ENCODE measurements at places on chromosomes 1 and 21.
A peak's percentile ranks its signal among the peaks of the same experiment; 100 is the strongest.

GRCh38 chr1:201882665-201883132 is 6.0 kb upstream of the SHISA4 start:
- peak; percentile 86 for DNase-seq

- DNase-seq: peak; percentile 43
Observed at GRCh38 chr21:38825921-38826320, 20.2 kb downstream of the ETS2 start.

GRCh38 chr1:39892601-39893595 is 8.8 kb downstream of the MYCL start:
- DNase-seq: peak; percentile 67

GRCh38 chr1:52651904-52652303 is 18.9 kb downstream of the SHISAL2A start:
- no peak for DNase-seq

GRCh38 chr1:13224480-13225060 is 1.4 kb downstream of the PRAMEF18 start:
- no peak for DNase-seq

DNA sequence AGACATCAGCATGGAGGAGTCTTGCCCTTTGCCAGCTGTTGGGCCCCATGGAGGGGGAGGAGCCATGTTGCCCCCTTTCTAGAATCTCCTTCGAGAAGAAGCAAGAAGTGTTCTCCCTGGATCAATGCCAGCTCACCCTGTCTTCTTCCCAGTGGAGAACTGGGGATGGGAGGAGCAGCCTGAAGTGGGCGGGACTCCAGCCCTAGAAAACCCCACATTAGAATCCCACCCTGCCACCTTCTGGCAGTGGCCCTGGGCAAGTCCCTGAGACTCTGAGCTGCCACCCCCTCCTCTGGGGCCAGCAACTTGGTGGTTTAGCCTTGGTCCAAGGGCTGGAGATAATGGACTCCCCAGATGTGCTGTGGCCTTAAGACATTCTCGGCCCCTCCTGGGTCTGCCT is 51.7 kb downstream of the PAX7 start:
- DNase-seq: no peak

GRCh38 chr1:53413175-53414001 is 45.8 kb upstream of the DMRTB1 start:
- peak; percentile 58 for DNase-seq

DNA sequence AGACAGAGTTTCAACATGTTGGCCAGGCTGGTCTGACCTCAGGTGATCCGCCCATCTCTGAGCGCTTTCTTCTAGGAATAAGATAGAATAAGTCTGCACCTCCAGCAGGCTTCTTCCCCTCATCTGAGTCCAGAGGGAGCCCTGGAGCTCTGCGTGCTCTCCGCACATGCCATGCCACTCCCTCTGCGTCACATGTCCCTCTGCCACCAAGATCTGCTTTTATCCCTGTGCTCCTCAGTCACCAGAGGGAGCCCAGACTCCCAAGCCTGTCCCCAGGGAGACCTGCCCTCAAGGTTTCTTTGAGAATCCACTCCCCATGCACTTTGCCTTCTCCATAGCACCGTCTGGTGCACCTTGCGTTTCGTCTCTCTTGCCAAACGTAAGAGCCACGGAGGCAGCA is 213.0 kb downstream of the CAMTA1 start:
- no peak for DNase-seq

DNA sequence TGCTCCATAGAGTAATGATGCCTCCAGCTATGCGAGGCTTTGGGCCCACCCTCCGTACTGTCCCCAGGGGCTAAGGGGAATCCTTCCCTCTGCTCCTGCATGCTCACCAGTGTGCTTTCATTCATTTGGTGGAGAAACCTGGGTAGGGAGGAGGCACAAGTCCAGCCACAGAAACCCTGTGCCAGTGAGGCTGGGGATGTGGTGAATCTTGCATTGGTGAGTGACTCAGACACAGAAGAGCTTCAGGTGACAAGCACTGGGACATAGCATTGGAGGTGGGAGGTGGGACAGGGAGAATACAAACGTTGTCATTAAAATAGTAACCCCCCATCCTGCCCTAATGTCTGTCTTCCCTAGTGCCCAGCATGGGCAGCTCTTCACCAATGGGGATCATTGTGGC is 5.2 kb downstream of the FCGR2A start:
- DNase-seq: no peak

GRCh38 chr1:212234431-212235395 is 50.5 kb upstream of the PPP2R5A start:
- peak; percentile 94 for DNase-seq

DNA sequence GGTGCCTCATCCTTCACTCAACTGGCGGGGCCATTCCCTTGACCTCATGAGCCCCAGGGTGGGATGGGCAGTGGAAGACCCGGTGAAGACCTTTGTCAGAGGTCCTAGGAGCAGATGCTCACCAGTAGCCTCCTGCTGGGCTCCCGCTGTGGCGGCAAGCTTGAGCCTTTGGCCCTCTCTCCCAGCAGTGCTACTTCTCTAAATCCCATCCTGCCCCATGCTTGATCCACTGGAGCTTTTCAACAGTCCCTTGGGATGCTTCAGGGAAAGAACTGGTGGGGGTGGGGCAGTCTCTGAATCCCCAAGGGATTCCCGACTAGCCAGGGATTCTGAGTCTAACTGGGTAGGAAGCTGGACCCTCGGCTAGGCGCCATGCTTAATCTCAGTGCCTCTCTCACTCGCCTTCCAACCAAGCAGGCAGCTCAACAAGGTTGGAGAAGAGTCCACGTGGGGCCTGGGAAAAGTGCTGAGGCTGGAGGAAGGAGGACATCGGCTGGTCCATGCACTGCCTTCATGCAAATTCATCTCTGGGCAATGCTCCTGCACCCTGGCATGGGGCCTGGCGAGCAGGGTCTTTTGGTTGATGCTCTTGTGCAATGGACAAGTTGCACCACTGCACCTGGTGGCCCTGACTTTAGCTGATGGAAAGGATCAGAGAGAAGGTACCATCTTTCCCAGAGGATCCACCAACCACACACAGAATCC is 190.3 kb downstream of the GRIK3 start:
- DNase-seq: no peak

GRCh38 chr1:199875856-199876255 is 151.7 kb upstream of the NR5A2 start:
- DNase-seq: no peak

DNA sequence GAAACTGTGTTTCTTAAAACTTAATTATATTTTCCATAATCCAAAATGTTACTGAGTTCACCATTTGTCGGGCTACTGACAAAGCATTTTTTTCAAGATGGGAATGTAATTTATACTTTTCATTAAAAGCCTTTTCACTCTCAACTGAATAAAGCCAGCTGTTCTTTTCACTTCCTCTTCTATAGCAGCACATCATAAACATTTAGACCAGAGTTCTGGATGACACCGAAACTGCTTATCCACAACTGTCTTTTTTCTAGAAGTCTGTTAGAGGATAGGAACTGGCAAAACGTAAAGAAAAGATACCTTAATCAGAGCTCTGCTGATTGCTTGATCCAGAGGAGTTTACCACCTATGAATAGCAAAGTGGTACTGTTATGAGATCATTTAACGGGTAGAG is 594.7 kb downstream of the ADGRL2 start:
- DNase-seq: no peak

DNA sequence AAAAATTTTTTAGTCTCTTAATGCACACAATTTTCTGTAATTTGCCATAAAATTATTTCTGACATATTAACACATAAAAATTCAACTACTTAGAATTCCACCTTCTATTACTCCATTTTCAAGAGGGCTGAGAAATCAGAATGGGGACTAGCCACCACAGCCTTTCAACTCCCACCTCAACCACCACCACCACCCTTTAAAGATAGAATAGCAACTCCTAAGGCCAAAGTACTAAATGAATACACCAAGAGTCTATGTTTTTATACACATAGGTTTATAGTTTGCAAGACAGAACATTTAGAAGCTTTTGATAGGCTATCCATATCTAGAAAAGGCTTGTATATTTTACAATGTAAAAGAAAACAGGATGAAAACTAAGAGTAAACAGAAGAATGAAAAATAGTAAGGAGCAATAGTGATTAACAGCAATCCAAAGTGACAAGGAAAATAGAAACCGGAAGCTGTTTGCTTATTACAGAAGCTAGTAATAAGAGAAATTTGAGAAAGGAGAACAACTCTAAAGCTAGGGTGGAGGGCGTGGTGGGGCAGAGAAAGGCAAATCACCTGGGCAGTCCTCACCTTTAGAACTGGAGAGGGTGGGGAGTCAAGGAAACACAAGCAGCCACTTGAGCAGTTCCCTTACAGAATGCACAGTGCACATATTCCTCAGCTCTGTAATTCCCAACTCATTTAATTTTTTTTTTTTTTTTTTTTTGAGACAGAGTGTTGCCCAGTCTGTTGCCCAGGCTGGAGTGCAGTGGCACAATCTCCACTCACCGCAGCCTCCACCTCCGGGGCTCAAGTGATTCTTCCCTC is 27.7 kb downstream of the EPS15 start:
- peak; percentile 58 for DNase-seq

DNA sequence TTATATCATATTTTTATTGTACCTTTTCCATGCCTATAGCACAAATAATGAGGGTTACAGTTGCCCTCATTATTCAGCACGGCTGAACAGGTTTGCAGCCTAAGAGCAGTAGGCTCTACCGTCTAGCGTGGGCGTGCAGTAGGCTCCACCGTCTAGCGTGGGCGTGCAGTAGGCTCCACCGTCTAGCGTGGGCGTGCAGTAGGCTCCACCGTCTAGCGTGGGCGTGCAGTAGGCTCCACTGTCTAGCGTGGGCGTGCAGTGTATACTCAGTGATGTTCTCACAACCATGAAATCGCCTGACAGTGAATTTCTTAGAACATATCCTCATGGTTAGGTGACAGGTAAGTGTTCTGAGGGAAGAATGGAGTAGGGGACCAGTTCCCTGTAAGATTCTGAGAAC is 84.9 kb downstream of the DYRK1A start:
- DNase-seq: no peak

DNA sequence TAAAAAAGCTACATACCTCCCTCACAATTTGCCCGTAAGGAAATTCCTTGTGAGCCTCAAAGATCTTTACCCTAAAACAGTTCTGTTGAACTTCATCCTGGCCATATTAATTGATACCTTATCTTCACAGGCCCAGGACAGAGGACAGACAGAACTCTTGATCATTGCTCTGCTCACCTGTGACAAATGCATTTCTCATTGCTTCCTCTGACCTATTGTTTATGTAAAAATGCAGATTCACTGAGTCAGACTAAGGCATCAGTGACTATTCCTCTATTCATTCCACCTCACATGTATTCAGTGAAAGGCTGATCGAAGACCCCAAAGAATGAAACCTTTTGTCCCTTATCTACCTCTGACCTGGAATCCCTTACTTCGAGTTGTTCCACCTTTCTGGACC is 61.0 kb downstream of the BACH1 start:
- no peak for DNase-seq

DNA sequence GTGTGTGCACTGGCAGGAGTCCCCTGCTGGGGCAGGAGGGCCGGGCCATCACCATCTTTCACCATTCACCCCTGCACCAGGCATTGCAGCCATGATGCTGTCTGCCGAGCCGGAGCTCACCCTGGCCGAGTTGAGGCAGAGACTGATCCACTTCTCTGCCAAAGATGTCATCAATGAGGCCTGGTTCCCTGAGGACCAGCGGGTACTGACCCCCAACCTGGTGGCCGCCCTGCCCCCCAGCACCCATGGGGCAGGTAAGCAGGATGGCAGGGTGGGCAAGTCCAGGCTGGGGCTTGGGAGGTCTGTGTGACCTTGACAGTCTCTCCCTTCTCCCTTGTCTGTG is 18.6 kb downstream of the PCSK9 start:
- no peak for DNase-seq

- no peak for DNase-seq
Observed at GRCh38 chr1:1600861-1601563, 1.1 kb upstream of the FNDC10 start.

DNA sequence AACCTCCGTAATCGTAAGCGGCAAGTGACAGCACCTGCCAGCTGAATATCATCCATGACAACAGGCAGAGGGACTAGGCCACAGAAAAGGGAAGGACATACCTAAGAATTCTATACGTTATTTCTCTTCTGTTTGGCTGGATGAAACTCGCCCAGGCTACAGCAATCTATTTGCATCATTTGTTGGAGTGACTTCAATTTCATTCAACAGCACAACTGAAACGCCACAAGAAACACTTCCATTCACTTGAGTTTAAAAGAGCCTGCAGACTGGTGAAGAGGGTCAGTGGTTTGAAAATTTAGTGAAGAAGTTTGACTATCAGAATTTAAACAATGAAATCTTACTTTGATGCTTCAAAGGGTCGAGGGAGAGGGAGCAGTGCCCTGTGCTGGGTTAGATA is 378.7 kb downstream of the LMO4 start:
- no peak for DNase-seq

- DNase-seq: peak; percentile 37
Observed at GRCh38 chr1:28370239-28371009, 884 bp downstream of the PHACTR4 start.

DNA sequence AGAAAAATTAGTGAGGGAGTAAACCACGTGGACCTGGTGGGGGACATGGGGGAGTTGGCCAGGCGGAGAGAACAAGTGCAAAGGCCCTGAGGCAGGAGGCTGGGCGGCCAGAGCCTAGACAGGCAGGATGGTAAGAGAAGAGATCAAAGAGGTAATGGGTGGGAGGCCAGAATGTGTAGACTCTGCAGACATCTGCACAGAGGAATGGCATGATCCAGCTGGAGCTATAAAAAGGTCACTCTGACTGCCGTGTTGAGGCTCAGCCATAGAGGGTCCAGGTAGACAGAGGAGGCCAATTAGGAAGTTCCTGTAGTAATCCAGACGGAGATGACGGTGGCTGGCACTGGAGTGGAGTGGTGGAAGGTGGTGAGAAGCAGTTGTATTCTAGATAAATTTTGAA is 3.6 kb downstream of the H6PD start:
- no peak for DNase-seq

DNA sequence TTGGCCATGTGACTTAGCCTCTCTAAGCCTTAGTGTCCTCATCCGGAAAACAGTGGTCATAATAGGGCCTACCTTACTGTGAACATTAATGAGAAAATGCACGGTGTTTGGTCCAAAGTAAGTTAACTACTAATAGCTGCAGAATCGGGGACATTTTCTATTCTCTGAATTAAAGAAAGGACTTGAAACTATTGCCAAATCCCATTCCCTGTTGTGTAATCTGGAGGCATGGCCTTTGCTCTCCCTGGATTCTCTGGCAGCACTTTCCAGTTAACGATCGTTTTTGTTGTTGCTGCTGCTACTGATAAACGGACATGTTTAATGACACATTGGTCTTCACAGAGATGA is 30.5 kb downstream of the FMO4 start:
- no peak for DNase-seq

DNA sequence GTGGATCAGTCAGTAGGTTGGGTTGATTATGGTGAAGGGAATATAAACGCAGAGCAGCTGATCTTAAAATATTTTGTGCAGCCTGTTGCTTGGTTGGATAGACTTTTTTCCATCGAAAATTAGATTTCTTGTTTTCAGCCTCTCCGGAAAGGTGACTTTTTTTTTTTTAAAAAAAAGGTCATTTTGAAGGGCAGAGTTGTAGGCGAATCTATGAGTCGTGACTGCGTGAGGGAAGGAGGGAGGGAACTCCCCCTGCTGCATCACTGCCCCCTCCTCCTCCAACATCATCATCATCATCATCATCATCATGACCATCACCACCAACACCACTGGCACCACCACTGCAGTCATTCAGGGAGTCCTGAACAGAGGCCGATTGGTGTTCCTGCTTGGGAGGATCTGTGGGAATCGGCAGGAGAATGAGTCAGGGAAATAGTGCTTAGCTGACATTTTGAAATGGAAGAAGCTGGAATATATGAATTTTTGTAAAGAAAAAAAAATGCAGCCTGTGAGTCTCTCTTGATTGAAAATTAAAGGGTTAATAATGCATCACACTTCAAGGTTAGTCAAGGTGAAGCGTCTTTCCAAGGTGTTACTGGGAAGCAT is 1.2 kb downstream of the ATP1B1 start:
- DNase-seq: peak; percentile 57
